RWPE2 (cell line): ENCODE measurements at places on chromosomes 1 and 21.

DNA sequence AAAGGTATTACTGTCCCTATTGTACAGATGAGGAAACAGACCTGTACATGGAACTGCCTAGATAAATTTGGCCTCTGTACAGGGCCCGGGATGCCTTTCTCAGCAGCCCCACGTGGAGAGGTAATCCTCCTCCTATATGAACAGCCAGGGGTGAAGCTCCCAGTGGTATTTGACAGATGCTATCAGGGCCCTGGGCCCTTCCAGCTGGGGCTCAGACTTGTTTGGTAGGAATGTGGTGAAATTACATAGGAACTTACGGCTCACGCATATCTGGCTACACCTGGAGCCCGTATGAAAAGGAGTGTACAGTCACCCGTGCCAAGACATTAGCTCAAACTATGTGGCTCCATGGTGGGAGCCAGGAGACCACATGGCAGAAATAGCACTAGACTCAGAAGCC is 24.8 kb upstream of the TCEA3 start:
- H3K27ac ChIP-seq: no peak overlapping the region
- DNase-seq: no peak
- H3K4me3 ChIP-seq: no peak overlapping the region
- no peaks in the 10 kb centered on the region for H3K27me3 ChIP-seq
- peaks cover 13% of the 10 kb centered on the region for H3K4me1 ChIP-seq

- H3K4me3 ChIP-seq: no peak overlapping the region
- no peak for DNase-seq
- H3K27me3 ChIP-seq: peaks cover 4% of the 10 kb centered on the region
- no peaks in the 10 kb centered on the region for H3K4me1 ChIP-seq
- H3K27ac ChIP-seq: no peak overlapping the region
These were observed 366.3 kb downstream of the MRPL39 start for GRCh38 chr21:25240974-25241373.

- peaks cover 5% of the 10 kb centered on the region for H3K4me1 ChIP-seq
- H3K27me3 ChIP-seq: no peaks in the 10 kb centered on the region
- no peak overlapping the region for H3K4me3 ChIP-seq
- H3K27ac ChIP-seq: no peak overlapping the region
- H3K36me3 ChIP-seq: peaks cover 100% of the 10 kb centered on the region
These were observed 12.7 kb downstream of the DHX9 start for GRCh38 chr1:182851825-182852224.

DNA sequence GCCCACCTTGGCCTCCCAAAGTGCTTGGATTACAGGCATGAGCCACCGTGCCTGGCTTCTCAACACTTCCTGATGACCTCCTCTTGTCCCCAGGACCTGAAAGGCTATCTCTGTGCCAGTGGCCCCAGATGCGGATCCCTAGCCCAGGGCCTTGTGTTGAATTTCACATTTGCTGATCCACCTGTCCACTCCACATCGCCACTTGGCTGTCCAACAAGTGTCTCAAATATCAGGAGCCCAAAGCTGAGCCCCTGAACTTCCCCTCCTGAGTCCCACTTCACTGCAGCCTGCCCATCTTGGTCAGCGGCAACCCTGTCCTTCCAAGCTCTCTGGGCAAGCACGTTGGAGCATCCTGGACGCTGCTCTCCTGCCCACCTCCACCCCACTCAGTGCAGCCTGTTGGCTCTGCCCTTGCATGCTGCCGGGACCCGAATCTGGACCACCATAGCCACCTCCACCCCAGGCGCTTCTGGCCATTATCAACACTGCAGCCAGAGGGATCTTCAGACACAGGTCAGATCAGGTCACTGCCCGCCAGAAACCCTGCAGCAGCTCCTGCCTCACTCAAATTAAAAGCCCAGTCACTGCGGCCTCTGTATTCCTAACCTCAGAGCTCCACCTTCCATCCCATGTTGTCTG is 352.5 kb upstream of the VAMP3 start:
- no peak overlapping the region for H3K27ac ChIP-seq
- peak; percentile 29 for DNase-seq
- no peaks in the 10 kb centered on the region for H3K36me3 ChIP-seq
- H3K4me3 ChIP-seq: no peak overlapping the region

DNA sequence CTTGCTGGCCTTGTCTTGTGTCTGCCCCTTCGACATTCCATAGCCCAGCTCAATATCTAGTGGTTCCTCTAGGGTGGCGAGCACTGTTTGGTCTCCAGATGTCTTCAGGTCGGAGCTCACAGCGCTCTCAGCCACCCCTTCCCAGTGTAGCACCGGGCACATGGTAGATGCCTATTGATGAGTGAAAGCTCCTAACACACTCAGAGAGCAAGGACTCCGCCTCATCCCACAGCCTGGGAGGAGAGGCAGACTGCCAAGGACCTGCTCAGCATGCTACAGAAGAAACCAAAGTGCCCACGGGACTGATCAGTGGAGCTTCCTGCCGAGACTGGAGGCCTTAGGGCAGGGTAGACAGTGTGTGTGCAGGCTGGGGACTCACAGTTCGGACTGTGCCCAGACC is 10.9 kb downstream of the PCSK9 start:
- H3K4me1 ChIP-seq: no peaks in the 10 kb centered on the region
- no peaks in the 10 kb centered on the region for H3K27me3 ChIP-seq
- H3K36me3 ChIP-seq: peaks cover 98% of the 10 kb centered on the region
- DNase-seq: no peak
